ENCODE measurements at places on chromosomes 2 and 18. TPM values are rescaled to one million over a fixed set of nuclear protein-coding genes. Genes with fewer than 3 reads are reported as not detected.
A peak's percentile ranks its signal among the peaks of the same experiment; 100 is the strongest.

ABCG8 gene
- total RNA-seq: not detected

- no peak overlapping the region for H3K27ac ChIP-seq
- H3K27me3 ChIP-seq: no peaks in the 10 kb centered on the region
- no peaks in the 10 kb centered on the region for H3K4me1 ChIP-seq
- H3K36me3 ChIP-seq: no peaks in the 10 kb centered on the region
These were observed 21.9 kb downstream of the NEMP2 start for GRCh38 chr2:190512539-190513095.

DNA sequence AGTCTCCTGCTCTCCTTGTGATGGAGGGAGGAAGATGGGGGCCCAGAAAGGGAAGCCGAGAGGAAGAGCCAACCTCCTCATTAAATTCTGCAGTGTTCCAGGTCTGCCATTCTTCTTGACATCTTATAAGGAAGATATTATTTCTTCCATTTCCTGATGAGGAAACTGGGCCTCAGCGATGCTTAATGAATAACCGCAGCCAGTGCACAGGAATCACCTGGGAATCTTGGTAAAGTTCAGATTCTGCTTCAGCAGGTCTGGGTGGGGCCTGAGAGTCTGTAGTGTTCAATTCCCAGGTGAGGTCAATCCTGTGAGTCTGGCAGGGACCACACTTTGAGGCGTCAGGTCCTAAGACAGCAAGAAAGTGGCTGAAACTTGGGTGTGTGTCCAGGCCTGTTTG lies 17.3 kb downstream of the PCARE start:
- no peak overlapping the region for H3K4me3 ChIP-seq
- DNase-seq: no peak
- H3K36me3 ChIP-seq: no peaks in the 10 kb centered on the region

DNA sequence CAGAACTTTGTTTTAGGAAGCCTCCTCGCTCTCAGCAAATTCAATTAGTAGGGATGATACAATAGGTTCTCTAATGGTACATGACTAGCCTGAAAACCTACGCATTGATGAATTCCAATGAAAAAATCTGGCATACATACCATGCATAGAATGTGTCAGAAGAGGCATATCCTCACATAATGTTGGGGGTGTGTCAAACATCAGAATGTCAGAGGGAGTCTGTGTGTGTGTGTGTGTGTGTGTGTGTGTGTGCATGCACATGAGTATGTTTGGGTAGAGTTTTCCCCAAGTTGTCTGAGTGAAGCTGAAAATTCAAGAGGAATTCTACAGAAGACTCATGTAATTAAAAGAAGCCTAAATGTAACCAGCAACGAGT lies 78.5 kb downstream of the FIGN start:
- H3K27me3 ChIP-seq: no peaks in the 10 kb centered on the region
- H3K4me1 ChIP-seq: no peaks in the 10 kb centered on the region
- no peak overlapping the region for H3K27ac ChIP-seq
- no peak overlapping the region for H3K4me3 ChIP-seq
- H3K36me3 ChIP-seq: no peaks in the 10 kb centered on the region
- no peak for DNase-seq

FBXO48 gene
- total RNA-seq: 1.1 TPM

GRCh38 chr18:11251891-11252270 lies 102.5 kb upstream of the PIEZO2 start:
- no peaks in the 10 kb centered on the region for H3K4me1 ChIP-seq
- H3K4me3 ChIP-seq: no peak overlapping the region
- H3K27ac ChIP-seq: no peak overlapping the region
- no peak for DNase-seq

STK17B gene
- 51.7 TPM for total RNA-seq

DNA sequence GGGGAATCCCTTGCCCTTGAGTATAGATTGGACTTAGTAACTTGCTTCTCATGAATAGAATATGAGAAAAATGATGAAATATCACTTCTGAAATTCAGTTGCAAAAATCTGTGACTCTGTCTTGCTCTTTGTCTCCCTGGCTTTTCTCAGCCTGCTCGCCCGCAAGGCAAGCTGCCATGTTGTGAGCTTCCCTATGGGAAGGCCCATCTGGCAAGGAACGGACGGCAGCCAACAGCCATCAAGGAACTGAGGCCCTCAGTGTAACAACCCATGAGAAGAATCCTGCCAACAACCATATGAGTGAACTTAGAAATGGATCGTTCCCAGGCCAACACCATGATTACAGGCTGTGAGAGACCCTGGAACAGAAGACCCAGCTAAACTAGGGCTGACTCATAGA lies 58.4 kb upstream of the PGAP1 start:
- no peaks in the 10 kb centered on the region for H3K27me3 ChIP-seq
- DNase-seq: no peak
- H3K4me3 ChIP-seq: no peak overlapping the region
- no peaks in the 10 kb centered on the region for H3K36me3 ChIP-seq

- no peaks in the 10 kb centered on the region for H3K4me1 ChIP-seq
- peak overlapping the region; percentile 47 for H3K4me3 ChIP-seq
- H3K27me3 ChIP-seq: no peaks in the 10 kb centered on the region
- H3K36me3 ChIP-seq: no peaks in the 10 kb centered on the region
These were observed 58.0 kb downstream of the FAM168B start for GRCh38 chr2:131035112-131035825.

- no peaks in the 10 kb centered on the region for H3K36me3 ChIP-seq
- no peaks in the 10 kb centered on the region for H3K4me1 ChIP-seq
These were observed 211.7 kb upstream of the REV1 start for GRCh38 chr2:99701503-99701902.

CYRIA gene
- 12.5 TPM for total RNA-seq

GRCh38 chr2:128354726-128355470 lies 36.2 kb upstream of the HS6ST1 start:
- no peak overlapping the region for H3K27ac ChIP-seq
- no peaks in the 10 kb centered on the region for H3K36me3 ChIP-seq
- H3K27me3 ChIP-seq: no peaks in the 10 kb centered on the region
- no peak overlapping the region for H3K4me3 ChIP-seq

DNA sequence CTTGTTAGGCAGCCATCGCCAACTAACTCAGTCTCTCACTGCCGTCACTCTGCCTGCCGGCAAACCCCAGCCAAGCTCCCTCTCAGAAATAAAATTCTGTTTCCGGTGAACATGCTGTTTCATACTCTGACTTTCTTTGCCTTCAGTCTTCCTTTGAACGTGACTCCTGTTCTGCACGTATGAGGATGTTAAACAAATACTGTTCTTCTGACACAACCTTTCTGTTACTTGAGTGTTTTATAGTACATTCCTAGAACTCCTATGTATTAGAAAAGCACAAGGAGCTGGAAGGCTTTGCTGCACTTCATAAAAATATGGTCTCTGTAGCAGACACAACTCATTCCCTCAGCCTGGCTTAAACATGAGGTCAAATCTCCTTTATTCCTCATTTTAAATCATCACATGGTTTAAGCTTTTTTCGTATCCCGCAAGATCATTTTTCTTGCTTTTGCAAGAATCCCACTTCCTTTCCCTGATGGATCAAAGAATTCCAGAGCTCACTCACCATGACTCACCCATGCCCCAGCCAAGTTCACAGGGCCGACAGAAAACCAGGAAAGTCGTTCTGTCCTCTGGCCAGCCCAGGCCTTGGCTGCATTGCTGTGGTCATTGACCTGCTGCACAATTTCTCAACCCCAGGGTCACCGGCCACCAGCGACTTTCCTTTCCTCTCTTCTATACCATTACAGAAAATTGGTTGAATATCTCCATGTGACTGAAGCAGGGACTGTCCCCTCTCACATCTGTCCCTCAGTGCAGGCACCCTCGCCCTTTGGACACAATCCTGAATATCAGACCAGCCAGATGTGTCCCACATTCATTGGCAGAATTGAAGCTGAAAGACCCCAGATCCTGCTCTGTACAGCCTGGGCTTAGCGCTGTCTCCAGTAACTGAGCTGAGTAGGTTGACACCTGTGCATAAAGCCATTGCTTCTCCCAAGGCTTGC lies 183.1 kb upstream of the ARL4C start:
- no peaks in the 10 kb centered on the region for H3K27me3 ChIP-seq
- DNase-seq: no peak
- no peaks in the 10 kb centered on the region for H3K36me3 ChIP-seq

DNA sequence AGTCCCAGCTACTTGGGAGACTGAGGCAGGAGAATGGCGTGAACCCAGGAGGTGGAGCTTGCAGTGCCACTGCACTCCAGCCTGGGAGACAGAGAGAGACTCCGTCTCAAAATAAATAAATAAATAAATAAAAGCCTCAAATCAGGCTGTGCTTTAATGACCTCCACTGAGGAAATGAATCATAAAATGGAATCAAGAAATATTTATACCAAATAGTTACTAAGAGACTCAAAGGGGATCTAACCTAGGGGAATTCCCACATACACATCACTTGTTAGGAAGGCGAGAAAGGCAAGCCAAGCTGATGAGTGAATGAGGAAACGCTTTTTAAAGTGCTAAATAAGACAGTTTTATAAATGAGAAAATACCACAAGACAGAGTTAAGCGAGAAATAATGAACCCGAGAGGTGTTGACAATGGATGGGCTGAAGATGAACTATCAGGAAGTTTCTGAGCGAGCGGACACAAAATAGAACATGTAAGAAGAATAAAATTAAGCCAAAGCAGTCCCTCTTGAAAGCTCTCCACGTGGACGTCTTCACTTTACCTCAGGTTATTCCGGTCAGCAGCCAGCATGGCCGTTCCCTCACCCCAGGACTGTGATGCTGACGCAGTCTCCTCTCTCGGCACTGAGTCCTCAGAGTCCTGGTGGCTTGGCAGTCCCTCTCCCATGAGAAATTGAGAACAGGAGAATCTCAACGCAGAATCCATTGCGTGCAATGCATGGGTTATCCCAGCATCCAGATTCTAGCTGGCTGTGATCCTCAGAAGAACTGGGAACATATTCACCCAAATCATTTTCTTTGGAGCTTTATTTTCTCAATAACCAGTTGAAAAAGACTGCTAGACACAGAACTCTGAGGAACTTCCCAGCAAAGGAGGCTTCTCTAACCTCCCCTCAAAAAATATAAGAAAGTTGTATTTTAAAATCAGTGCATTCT lies 22.3 kb downstream of the PXDN start:
- no peaks in the 10 kb centered on the region for H3K4me1 ChIP-seq
- peak overlapping the region; percentile 90 for H3K27ac ChIP-seq
- H3K36me3 ChIP-seq: no peaks in the 10 kb centered on the region
- H3K4me3 ChIP-seq: no peak overlapping the region
- peak; percentile 18 for DNase-seq

DNA sequence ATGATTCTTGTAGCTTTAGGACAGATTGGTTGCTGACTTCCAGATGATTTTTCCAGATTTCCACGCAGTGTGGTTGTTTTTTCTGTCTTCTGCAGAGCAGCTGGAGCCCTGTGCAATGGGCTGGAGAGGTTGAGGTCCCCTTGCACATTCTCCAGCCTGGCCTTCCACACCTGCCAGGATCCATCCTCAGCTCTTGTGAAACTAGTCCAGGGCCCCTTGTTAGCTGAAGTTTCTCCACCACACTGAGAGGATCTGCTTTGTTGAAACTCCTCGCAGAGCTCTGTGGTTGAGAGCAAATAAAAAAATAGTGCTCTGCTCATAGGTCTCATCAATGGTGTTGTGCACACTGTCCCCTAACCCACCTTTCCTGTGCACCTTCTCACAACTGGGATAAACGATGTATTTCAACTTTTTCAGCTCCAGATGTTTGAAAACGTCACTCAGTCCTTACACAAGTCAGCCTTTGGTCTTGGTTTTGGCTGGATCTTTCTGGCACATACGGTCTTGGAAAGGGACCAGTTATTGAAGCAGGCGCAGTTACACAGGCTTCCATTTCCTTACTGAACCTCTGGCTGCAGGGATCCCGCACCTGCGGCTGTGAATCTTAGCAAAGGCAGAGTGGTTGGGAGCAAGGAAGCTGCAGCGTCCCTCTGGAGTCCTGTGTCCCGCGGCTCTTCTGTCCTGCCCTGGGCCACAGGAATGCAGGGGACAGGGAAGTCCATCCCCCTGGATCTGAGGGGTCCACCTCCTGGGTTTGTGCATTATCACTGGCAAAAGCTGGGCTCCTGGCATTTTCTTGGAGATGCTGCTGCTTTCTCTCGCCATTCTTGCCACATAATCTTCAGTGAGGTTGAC lies 272.0 kb upstream of the DSEL start:
- no peaks in the 10 kb centered on the region for H3K36me3 ChIP-seq
- no peaks in the 10 kb centered on the region for H3K27me3 ChIP-seq
- H3K4me1 ChIP-seq: no peaks in the 10 kb centered on the region

FSIP2 gene
- total RNA-seq: 2.3 TPM

DNA sequence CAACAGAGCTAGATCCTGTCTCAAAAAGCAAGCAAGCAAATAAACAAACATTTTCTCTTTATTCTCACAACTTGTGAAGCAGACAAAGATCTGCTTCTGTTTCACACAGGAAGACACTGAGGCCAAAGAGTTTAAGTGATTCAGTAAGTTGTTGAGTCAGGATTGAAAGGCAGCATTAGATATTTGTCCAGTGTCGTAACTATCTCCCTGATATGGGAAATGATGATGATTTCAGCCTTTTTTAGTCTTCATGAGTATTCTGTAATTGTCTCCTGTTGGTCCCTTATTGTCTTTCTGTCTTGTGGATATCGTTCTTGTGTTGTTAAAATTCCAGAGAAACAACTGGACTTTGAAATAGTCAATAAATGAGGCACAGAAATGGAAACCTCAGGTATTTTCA lies 59.6 kb downstream of the GATA6 start:
- no peaks in the 10 kb centered on the region for H3K4me1 ChIP-seq
- no peak overlapping the region for H3K4me3 ChIP-seq
- no peaks in the 10 kb centered on the region for H3K36me3 ChIP-seq
- no peaks in the 10 kb centered on the region for H3K27me3 ChIP-seq
- H3K27ac ChIP-seq: no peak overlapping the region

- H3K27ac ChIP-seq: no peak overlapping the region
- H3K27me3 ChIP-seq: no peaks in the 10 kb centered on the region
- no peak overlapping the region for H3K4me3 ChIP-seq
- H3K36me3 ChIP-seq: no peaks in the 10 kb centered on the region
These were observed 94.5 kb upstream of the TMEM178A start for GRCh38 chr2:39571111-39571731.

DNA sequence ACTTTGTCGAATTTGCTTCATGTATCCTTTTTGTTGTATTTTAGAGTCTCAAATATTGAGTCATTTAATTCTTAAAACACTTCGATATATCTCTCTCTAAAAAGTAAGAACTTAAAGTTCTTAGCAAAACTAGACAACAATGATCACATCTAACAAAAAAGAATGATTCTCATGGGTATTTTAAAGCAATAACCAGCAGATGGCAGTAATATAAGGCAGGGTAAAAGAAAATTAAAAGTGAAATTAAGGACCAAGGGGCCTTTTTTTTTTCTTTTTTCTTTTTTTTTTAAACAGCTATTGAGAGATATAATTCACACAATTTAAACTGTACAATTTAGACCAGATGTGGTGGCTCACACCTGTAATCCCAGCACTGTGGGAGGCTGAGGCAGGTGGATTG lies 9.9 kb upstream of the AOX1 start:
- no peak overlapping the region for H3K4me3 ChIP-seq
- DNase-seq: no peak
- H3K27ac ChIP-seq: no peak overlapping the region
- no peaks in the 10 kb centered on the region for H3K36me3 ChIP-seq

- DNase-seq: no peak
- no peaks in the 10 kb centered on the region for H3K27me3 ChIP-seq
- H3K4me1 ChIP-seq: no peaks in the 10 kb centered on the region
These were observed 83.0 kb downstream of the ACSL3 start for GRCh38 chr2:222943820-222944219.

GRCh38 chr2:127640082-127641072 lies 5.6 kb upstream of the GPR17 start:
- no peaks in the 10 kb centered on the region for H3K27me3 ChIP-seq
- no peak for DNase-seq
- no peak overlapping the region for H3K4me3 ChIP-seq
- H3K36me3 ChIP-seq: no peaks in the 10 kb centered on the region

LHCGR gene
- 0.66 TPM for total RNA-seq

All from breast epithelium (tissue), 4 donors.